ENCODE measurements at places on chromosomes 4 and X.

DNA sequence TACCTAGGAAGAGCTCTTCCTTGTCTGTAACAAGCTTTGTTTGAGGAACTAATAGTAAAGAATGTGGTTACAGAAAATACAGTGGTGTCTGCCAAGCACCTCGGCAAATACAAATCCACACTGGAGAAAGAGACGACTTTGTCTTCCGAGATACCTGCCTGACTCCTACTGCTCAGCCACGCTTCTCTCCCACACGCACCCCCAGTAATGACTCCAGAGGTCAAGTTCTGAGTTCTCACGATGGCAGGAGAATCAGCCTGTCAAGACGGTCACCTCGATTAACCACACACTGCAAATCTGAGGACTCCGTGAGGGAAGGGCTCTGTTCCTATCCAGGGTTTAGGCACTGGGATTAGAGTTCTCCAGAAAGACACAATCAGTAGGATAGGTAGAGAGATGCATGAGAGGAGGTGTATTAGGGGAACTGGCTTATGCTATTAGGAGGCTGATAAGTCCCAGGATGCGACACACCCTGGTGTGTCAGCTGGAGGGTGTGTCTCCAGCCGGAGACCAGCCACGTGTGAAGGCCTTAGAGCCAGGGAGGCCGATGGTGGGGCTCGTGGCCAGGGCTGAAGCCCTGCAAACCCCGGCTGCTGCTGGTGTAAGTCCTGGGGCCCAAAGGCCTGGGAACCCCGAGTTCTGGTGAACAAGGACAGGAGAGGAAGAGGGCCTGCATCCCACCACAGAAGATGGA, 8.4 kb upstream of the TRIML2 start:
- no peak for DNase-seq

DNA sequence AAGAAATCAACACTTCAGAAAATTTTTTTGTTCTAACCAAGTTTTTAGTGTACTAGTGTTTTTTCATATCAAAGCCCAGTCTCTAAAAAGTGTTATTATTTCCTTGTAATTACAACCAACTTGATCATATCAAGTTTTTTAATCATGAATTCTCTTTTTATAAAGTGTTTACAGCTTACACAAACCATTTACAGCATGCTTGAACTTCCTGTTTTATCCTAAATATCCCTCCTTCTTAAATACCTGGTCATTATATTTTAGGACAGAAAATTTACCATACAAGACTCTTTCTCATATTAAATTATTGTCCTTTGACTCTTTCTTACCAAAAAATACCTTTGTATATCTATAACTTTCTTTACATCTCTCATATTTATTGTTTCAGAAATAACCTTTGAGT, 89.4 kb upstream of the NPY2R start:
- DNase-seq: no peak

GRCh38 chrX:96502507-96502906, 182.1 kb upstream of the DIAPH2 start:
- DNase-seq: no peak

- DNase-seq: peak; percentile 50
These were observed 39.4 kb upstream of the NDP start for GRCh38 chrX:44012484-44013096.

- DNase-seq: no peak
These were observed 33.3 kb upstream of the ETNPPL start for GRCh38 chr4:108796173-108796572.

DNA sequence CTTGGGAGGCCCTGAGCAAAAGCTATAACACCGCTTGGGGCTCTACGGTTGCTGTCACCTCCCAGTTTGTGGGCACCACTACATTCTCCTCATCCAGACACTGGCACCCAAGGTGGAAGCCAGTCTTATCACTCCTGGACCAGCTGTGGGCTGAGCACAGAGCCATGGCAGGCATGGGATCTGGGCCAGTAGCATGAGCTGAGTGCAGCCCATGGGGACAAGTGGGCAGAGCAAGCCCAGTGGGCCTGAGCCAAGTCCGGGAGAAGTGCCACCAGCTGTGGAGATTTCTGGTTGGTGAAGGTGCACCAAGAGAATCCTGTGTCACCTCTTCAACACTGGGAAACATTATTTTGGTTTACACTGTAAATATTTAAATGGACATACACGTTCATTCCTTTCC, 1013.0 kb downstream of the TECRL start:
- DNase-seq: no peak

GRCh38 chr4:185470501-185471195, 885 bp downstream of the CCDC110 start:
- DNase-seq: no peak

- DNase-seq: peak; percentile 6
These were observed 752 bp downstream of the MBTPS2 start for GRCh38 chrX:21840193-21840545.

DNA sequence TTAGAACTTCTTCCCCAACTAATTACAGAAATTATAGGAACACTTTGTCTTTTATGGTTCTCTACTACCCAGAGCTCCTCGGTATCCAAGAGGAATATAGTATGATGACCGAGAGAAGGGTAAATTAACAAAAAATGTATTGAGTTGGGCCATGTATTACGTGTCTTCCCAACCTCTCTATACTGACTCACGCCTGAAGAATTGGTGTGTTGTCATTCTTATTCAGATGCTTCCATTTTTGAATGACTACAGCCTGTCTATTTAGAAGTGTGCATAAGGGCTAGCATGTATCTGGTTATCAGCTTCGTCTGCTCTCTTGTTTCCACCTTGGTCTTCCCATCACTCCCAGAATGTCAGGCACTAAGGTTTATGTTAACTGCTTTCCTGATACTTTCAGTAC, 24.5 kb upstream of the SCD5 start:
- DNase-seq: no peak

DNA sequence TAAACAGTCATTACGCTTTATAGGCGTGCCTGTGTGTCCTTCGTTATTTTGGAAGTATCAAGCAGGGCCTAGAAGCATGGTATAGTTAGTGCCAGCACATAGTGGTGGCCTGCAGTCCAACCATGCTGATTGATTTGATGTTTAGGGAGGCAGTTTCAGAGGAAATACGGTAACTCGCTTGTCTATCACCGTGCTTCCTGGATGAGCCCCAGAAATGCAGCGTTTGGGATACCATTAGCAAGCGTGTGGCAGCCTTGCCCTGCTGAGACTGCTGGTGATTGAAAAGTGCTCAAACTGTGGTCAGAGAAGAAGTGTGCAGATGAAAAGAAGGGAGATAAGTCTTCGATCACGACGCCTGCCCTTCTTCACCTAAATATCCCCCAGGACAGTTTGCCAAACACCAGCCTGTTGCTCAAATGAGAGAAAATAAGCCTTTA, 158.4 kb downstream of the CHIC2 start:
- no peak for DNase-seq

GRCh38 chrX:84729809-84730208, 227.6 kb upstream of the HDX start:
- DNase-seq: no peak

DNA sequence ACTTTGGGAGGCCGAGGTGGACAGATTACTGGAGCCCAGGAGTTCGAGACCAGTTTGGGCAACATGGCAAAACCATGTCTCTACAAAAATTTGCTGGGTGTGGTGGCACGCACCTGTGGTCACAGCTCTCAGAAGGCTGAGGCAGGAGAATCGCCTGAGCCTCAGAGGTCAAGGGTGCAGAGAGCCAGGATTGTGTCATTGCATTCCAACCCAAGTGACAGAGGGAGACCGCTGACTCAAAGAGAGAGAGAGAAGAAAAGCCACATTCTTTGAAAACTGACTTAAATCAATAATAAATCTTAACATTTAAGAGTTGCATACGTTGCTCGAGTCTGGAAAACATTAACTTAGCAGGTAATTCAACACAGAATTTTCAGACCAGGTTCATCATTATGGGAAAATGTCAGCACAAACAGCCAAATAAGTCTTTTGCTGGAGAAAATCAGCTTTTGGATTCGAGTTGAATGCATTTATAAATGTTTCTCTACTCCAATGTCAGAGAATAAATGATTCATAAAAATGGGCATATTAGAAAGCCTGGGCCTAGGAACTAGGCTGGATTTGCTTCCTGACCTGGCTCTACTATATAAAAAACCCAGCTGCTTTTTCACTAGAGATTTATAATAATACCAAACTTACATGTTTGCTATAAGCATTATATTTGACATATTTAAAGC, 68.3 kb upstream of the RBPJ start:
- no peak for DNase-seq

- no peak for DNase-seq
These were observed 13.3 kb downstream of the FUNDC1 start for GRCh38 chrX:44529310-44529709.

GRCh38 chr4:73764513-73764912, 24.1 kb downstream of the CXCL8 start:
- no peak for DNase-seq

DNA sequence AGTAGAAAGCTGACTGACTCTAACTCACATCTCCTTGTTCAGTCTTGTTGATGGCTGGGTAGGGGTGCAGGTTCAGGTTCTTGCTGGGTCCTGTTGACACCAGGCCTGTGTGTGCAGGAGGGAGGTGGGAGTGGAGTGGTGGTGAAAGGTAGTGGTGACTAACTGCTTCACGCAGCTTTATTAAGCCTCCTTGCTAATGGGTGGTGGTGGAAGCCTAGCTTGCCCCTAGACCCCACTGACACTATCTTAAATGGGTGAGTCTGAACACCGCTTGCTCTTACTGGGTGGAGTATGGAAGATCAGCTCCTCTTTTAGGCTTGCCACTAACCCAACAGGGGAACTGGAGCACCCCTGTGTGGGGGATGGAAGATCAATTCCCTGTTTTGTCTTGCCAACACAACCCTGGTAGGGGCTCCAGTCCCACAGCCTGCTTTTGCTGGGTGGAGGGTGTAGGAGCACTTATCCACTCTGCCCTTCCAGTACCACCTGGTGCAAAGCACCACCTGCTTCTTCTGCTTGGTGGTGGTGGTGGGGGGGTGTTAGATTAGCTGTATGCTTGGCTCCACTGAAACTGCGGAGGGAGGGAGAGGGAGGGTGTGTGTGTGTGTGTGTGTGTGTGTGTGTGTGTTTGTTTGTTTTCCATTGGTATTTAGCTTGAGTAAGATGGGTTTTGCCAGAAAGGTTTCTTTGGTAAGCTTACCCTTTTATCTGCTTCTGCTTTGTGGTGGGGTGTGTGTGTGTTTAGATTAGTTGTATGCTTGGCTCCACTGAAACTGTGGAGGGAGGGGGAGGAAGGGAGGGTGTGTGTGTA, 25.6 kb downstream of the KDM6A start:
- DNase-seq: no peak

DNA sequence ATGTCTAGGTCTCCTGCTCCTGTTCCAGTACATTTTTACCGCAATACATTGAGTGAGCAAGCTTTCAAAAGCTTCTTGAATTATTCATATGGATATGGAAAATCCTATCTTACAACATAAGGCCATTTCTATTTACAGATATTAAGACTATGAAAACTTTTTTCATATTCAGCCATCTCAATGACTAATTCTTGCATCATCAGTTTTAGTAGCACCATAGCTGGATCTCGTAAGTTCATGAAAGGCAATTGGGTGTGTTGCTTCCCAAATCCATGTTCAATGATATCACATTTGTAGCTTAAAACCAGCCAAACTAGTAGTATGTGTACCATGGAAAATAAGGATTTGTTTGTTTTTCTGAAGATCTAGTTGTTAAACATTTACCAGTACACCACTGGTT, 118.3 kb upstream of the GABRA2 start:
- DNase-seq: no peak

DNA sequence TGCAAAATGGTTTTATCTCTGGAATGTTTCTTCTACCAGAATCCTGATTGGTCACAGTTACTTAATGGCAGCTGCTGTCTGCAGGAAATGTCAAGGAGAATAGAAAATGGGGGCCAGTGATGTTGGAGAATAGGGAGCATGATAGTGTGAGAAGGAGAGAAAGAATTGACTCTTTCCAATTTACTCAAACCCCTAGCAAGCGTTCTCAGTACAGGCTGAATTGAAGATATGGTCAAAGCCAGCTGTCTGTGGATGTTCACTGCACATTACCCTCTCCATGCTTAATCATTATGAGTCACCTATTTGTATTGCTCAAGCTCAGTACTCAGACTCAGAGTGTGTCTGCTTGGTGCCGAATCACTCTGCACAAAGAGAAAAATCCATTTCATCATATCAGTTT, 57.8 kb upstream of the FAM47B start:
- DNase-seq: no peak

DNA sequence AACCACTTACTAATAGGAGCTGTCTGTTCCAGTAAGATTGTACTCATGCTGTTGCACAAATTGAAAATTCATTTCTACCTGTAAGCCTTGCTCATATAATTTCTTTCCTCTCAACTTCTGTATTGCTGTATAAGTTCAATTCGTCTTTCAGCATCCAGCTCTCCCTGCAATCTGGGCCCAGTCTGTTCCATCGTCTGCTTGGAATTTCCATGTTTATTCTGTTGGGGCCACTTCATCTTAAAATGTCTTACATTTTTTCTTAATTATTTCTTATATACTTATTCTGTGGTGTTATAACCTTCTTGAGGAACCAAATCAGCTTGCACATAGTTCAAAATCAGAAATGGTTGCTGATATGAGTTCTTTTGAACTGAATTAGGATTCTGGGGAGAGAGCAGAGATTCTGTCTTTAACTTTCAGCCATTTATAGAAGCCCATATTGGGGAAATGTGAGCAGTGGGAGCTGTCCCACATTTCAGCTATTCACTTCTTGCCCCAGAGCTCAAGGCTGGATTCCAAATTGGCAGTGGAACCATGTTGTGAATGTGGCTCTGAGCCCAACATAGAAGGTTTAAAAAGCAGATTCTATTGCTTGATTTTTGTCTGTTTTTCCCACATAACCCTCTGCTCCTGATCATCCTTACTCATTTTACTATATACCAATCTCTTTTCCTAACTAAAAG, 291.9 kb downstream of the BMPR1B start:
- no peak for DNase-seq

GRCh38 chr4:92303621-92304027, at the start of gene GRID2:
GRID2 (plus strand) TSS chr4:92303966.
- no peak for DNase-seq

DNA sequence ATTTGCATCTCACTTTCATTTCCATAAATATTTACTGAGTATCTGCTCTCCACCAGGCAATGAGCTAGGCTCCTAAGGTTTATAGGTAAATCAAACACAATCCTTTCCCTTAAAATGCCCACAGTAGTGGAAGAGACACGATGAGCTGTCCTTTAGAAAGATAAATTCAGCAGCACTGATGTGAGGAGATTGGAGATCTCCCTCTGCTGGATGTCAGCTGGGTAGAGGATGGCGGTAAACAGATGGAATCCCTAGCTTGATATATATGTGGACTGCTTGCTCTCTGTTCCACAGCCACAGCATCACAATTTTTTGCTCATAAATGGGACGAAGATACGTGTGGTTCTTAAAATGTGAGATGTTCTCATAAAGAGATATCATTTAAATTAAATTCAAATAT, 216.4 kb upstream of the RASGEF1B start:
- no peak for DNase-seq

DNA sequence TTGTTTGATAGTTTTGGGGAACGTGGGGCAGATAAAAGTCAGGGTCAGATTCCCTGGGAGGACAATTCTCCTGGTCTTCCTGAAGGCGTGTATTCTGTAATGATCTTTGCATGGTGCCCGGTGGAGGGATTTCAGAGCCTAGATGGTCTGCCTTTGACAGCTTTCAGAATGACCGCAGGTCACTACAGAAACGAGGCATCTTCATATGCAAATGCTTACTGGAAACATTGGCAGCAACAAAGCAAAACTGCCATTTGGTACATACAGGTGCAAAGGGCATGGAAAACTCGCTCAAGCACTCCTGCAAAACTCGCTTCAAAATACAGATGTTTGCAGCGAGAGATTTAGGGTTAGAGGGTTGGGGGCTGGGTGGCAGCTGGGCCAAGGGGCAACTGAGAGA, 8.8 kb downstream of the C4orf50 start:
- no peak for DNase-seq

GRCh38 chrX:124493984-124494383, 147.6 kb downstream of the SH2D1A start:
- no peak for DNase-seq

- DNase-seq: no peak
These were observed 12.0 kb downstream of the MAB21L2 start for GRCh38 chr4:150593996-150594395.
